ENCODE measurements at places on chromosomes 2 and 18. TPM values are rescaled to one million over a fixed set of nuclear protein-coding genes. Genes with fewer than 3 reads are reported as not detected.

RNF125 gene
- 0.50 TPM for total RNA-seq

OXER1 gene
- total RNA-seq = 0.59 TPM

FAM124B gene
- not detected for total RNA-seq

EXOC6B gene
- total RNA-seq = 26.4 TPM

TSGA10 gene
- total RNA-seq = 16.1 TPM

ALPP gene
- not detected for total RNA-seq

RUFY4 gene
- 0.21 TPM for total RNA-seq

TPGS2 gene
- 152 TPM for total RNA-seq

FHL2 gene
- 51.9 TPM for total RNA-seq

GAREM2 gene
- total RNA-seq = 2.8 TPM

GPR39 gene
- 24.1 TPM for total RNA-seq

FBXO48 gene
- 2.4 TPM for total RNA-seq

IL36G gene
- not detected for total RNA-seq
